Uterus (tissue), 4 donors: ENCODE measurements at places on chromosomes 5 and 9. TPM values are rescaled to one million over a fixed set of nuclear protein-coding genes. Genes with fewer than 3 reads are reported as not detected.
A peak's percentile ranks its signal among the peaks of the same experiment; 100 is the strongest.

Gene OGN
- total RNA-seq: 32.5 TPM

Gene ISOC1
- 30.7 TPM for total RNA-seq

DNA sequence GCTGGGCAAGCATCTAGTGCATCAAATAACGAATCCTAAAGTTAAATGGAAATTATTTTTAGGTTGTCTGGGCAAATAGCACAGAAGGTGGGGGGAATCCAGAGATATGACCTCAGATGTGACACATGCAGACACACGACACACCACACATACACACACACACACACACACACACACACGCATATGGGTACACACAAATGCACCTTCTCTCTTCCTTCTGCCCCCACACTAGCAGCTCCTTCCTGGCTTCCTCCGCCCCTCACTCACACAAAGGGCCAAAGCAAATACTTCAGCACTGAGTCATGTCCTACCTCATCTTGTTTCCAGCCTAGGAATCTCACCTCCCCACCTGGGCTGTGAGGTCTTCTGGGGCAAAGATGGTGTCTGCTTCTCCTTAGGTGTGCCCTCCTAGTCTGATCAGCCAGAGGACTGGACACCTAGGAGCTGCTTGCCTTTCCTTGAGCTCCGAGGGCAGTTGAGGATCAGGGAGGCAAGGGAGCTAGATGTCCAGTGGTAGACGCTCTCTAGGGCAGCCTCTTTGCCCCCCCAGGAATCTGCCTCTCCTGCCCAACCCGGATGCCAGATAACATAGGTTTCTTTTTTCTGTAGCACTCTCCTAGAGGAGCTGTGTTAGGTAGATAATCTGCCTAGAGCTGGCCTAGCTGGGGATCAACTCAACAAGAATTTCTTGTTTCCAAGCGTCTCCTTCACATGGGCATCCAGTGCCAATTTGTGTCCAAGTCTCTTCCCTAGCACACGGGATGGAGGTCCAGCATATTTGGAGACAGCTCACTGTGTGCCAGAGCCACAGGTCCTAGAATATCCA is 14.3 kb upstream of the JADE2 start:
- DNase-seq: no peak

GRCh38 chr5:61429906-61430305 is 97.8 kb downstream of the ZSWIM6 start:
- DNase-seq: no peak

GRCh38 chr5:135007305-135007704 is 26.7 kb downstream of the PITX1 start:
- DNase-seq: no peak

- peak; percentile 22 for DNase-seq
Measured at GRCh38 chr9:71806901-71807307, 38.6 kb upstream of the CEMIP2 start.

DNA sequence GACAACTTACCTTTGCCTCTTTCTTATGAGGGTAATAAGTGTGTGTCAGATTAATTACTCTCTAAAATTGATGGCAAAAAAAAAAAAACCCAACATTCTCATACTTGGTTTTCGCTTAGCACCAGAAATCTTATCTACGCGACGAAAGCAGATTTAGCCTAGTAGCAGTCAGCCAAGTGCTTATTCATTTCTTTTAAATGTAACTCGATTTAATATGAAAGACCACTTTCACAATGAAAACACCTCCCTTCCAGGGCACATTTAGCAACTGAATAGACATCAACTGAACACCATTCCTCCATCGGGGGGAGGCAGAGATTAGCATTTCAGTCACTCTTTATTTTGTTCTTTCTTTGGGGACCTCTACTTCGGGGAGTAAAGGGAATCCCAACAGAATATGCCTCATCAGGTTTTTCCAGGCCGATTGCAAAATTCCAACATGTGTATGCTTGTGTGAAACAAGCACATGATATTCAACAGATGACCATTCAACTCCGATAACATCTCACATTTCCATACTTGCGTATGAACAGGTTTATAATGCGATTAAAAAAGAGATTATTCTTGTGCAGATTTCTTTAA is 124.1 kb upstream of the RETREG1 start:
- DNase-seq: no peak

DNA sequence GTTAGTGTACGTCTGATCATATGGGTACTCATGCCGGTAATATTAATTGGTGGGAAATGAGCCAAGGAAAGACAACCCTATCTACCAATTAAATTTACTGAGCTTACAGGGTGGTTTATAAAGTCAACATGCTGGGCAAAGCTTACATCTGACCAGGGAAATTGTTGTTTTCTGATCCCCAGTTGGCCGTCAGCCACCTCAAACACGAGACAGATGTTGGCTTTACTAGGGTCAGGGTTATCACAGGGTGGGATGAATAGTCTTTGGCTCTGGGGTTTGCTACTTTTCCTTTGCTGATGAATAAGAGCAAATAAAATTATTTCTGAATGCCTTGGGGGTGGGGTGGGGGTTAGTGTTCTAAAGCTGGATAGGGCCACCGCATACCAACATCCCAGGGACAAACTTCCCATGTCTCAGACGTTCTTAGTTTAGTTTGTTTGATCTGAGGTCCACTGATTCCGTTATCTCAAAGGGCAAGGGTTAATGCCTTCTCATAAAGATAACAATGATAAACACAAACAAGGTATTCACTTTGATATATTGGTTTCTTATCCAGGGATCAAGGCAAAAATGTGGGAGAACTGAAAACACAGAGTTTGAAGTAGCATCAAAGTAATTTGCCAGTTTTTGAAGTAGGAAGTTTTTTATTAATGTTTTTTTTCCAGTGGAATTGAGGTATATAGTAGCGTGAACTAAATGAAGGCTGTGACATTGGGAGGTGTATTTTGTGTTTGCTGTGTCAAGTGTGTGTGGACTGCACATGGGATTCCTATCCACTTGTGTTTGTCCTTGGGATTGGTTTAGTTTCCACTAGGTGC is 109.1 kb upstream of the RPS23 start:
- no peak for DNase-seq

- DNase-seq: no peak
Measured at GRCh38 chr9:77798140-77798539, 150.0 kb upstream of the GNA14 start.

DNA sequence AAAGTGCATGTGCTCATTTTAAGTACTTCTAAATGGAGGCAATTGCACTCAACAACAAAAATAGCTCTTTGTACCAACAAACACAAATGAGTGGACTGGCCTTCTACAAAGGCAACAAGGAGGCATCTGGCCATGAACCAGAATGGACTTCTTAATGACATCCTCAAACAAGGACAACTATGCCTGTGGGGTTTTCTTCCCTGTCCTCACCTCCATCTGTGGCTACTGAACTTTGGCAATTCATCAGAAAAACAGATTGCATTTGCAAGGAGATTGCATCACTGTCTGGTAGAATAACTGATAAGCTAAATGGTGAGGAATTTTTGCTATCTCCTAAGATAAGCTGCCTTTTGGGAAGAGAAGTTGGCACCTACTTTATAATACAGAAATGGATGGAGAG is 447.3 kb upstream of the CCNG1 start:
- no peak for DNase-seq

GRCh38 chr9:113962396-113962795 is 86.3 kb downstream of the ZNF618 start:
- DNase-seq: no peak

- no peak for DNase-seq
Measured at GRCh38 chr9:75447281-75447680, 359.0 kb downstream of the OSTF1 start.
